ENCODE measurements at places on chromosomes 12 and 14.

DNA sequence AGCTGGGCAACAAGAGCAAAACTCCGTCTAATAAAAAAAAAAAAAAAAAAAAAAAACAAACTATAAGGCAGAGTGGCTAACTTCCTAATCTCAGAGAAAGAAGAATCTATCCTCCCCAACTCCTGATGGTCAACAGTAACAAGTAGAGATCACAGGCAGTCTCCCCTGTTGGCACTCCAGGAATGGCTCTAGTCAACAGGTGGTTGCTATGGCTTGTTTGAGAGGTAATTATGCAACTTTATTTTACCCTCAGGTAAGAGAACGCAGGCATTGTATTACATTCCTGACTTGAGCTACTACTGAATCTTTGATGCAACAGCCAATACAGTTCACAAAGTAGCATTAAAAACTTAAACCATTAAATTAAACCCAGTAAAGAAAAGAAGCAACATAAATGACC is 180.3 kb downstream of the DICER1 start:
- DNase-seq, result no peak

DNA sequence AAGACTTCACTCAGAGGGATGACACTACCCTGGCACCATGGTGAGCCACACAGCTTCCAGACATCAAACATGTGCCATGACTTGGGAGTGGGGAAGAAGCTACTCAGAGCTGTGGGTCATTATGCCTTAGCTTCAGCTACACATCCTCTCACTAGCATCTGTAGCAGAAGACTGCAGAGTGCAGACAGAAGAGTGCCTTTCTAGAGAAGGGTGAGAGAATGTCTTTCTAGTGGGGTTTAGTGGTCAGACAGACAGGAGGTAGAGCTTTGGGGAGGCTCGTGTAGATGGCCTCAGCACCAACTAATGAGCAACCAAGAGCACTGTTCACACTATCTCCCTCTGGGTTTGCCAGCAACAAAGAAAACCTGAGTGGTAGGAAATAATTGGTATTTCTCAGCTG is 4.9 kb upstream of the B4GALNT3 start:
- DNase-seq, result no peak

DNA sequence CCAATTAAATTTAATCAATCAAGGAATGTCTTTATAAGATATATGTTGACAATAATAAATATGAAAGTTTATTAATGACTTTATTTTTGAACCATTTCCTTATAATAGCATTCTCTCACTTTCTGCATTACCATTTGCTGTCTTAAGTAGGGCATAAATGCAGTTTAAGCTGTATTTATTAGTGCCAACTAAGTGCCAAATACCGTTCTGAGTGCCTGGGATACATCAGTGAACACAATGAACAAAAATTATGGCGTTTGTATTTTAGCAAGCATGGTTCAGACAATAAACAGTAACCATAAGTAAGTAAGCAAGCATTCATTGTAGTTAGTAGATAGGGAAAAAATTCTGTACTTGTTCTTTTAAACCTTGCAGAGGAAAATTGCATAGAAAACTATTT is 145.8 kb downstream of the FUT8 start:
- no peak for DNase-seq

DNA sequence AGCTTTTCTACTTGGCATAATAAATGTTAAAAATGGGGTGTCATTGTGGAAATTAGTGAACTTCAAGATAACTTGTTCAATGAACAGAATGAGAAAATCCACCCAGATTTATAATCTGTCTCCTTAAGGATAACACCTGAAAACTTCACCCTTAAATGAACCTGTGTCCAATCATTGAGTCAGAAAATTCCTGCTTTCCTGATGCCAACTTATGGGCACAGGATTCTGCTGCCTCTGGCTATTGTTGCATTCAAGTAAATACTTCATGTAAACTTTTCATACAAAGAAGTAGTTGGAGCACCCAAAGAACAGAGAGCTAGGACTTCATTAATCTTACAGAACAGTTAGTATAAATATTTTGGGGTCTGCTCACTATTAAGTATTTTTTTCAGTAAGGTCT is 98.9 kb upstream of the PLEKHA5 start:
- no peak for DNase-seq

DNA sequence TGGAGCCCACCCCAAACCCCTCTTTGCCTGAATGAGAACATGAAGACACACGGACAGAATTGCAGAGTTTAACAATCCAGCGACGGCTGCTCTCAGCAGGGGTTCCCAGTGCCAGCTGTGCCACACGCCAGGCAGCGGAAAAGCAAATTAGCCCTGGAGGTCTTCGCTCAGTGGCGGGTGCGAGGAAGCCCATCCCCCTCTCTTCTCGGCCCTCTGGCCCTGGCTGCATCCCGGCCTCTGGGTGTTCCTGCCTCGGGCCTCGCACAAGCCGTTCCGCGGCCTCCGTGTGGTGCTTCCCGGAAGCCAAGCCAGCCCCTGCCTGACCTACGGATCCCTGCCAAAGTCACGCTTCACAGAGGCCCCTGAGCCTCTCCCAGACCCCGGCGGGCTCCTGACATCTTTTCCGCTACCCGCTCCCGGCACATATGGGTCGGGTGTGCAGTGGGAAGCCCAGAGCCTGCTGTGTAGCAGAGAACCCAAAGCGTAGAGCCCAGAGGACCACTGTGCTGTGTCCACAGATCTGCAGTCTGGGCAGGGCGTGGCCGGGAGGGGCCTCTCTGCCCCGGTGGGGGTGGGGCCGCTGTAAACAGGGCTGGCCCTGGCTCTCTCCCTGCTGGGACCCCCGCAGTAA is 70.7 kb upstream of the GALNT9 start:
- no peak for DNase-seq

- DNase-seq, result no peak
Observed at GRCh38 chr14:80653956-80654355, 287.6 kb downstream of the CEP128 start.

DNA sequence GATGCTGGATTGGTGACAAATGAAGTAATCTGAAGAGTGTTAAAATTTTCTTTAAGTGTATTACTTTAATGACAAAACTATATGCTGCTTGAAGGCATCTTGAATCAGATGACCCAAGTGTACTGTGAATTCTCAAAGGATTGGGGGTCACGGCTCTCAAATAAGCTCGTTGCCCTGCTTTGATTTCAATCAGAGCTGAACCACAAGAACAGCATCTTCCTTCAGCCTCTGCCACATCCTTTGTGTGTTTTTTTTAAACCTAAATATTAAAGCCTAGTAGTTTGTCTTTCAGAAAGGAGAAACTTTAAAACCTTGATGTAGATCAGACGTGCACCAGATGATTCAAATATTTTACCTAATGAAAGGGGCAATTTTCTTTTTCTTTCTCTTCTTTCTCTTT is 11.7 kb downstream of the ELK3 start:
- no peak for DNase-seq

DNA sequence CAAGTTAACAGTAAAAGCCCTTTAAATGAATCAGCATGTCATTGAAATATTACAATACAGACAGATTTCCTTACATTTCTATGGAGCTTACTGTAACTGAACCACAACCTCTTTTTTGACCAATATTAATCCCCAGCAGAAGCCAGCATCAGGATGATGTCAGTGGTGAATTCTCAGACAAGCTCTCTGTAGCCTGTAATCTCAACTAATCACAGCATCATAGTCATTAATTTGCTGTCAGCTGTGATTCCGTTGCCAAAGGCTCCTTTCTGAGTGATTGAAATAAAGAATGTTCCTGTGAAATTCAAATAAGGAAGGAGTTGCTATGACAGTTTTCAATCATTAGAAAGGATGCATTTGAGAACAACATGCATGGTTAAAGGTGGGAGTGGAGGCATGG is 323.1 kb downstream of the PDZRN4 start:
- no peak for DNase-seq

DNA sequence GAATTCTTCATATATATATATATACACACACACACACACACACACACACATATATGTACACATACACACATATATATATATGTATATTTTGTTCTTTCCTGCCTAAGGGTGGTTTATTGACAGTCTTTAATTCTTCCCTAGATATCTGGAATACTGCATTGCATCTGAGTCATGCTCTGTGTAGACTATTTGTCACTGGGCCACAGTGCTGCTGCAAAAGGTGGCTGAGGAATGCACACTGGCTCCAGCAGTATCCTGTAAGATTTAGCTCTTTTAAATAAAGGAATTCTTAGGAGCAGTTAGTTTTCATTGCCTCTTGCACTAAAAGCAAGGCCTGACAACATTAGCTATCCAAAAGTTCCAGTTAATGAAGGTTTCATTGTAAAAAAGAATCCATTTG is 200.9 kb downstream of the APAF1 start:
- no peak for DNase-seq

GRCh38 chr14:22026527-22026926 is 352.9 kb upstream of the OR4E1 start:
- no peak for DNase-seq

GRCh38 chr12:58537278-58537677 is 383.0 kb downstream of the LRIG3 start:
- no peak for DNase-seq

DNA sequence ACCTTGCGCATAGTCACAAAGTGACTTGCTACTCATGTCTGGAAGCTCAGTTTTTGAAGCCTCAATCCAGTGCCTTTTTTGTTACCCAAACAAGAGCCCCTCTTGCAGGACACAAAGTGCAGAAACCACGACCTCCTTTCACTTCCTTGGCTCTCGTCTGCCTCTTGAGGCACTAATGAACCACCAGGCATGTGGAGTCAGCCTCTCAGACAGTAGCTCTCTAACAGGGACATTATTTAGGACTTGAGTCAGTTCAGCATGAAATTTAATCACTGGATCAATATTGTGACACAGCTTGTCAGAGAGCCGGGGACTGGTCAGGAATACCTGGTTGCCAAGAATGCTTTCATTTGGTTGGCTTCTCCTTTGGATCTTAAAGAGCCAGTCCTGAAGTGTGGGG is 46.7 kb downstream of the HSPB8 start:
- DNase-seq, result no peak

DNA sequence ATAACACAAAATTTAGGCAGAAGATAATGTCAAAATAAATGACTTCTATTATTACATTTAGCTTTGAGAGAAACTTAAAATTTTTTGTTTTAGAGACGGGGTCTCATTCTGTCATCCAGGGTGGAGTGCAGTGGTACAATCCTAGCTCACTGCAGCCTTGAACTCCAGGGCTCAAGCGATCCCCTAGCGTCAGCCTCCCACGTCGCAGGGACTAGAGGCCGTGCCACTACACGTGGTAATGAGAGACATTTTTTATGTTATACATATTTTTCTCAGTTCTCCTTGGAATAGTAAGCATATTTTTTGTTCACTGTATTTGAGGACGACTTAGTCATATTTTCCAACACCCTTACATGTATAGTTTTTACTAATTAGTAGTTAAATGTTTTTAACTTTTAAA is 21.5 kb upstream of the NUDT4 start:
- no peak for DNase-seq

DNA sequence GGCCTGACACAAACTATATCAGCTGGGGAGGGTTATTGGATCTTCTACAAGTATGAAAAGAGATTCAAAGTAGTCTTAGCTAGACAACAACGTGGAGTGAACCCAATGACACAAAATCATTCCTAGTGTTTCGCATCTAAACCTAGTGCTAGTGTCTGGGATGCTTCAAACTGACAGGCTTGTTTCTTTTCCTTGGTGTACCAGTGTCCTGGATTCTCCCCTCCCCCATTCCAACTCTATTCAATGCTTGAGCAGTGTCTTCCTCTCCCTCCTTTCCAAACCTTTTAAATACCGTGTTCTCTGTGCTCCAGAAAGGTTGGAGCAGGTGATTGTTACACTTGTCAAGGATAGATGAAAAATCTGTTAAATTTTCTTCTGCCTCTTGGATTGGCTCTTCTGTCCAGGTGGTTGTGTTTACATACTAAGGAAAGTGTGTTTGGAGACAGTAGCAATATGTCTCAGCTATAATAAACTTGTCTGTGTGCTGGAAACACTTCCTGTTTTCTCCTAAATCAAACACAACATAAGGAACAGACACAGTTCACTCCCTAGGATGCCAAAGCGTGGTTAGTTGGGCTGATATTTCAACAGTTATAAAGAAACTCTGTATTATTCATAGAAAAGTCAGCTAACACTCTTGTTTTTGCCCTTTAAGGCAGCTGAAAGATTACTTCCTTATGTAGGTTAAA is 14.4 kb upstream of the GUCY2C start:
- DNase-seq, result no peak

GRCh38 chr12:64760808-64761573 is 1.8 kb upstream of the GNS start:
- DNase-seq, result no peak

DNA sequence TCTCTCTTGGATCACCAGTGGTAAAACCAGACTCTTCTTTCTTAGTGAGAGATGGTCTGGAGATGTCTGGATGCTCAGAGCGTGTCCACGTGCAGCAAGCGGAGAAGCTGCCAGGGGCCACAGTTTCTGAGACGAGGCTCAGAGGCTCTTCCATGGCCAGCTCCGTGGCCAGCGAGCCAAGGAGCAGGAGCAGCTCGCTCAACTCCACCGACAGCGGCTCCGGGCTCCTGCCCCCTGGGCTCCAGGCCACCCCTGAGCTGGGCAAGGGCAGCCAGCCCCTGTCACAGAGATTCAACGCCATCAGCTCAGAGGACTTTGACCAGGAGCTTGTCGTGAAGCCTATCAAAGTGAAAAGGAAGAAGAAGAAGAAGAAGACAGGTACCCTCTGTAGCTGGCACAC is 69.0 kb downstream of the TECPR2 start:
- DNase-seq, result no peak

GRCh38 chr14:30214014-30214413 is 286.4 kb upstream of the PRKD1 start:
- DNase-seq, result no peak

DNA sequence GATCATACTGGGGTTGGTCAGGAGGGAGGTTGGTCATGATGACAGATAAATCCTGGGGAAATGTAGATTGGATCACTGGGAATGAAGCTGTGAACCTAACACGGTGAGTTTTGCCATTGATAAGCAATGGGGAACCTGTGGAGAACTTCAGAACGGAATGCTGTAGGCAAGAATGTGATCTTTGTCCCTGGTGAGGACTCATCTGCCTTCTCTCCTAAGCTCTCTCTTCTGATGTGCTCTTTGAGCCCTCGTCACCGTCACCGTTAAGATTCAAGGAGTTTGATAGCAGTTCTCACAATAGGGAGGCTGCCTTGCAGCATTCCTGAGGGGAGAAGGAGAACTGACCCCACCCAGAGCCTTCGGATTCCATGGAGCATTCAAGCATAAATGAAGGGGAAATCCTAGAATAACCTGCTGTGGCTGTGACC is 217.6 kb downstream of the ANO6 start:
- DNase-seq, result no peak

GRCh38 chr14:102764220-102764671 is 13.0 kb upstream of the TRAF3 start:
- no peak for DNase-seq

Data from cortex of kidney (tissue), 1 donor.